CD14-positive monocyte (primary cell): ENCODE measurements at places on chromosomes 6 and 20.

GRCh38 chr6:85291326-85291725, 158.6 kb upstream of the NT5E start:
- no peak for DNase-seq

DNA sequence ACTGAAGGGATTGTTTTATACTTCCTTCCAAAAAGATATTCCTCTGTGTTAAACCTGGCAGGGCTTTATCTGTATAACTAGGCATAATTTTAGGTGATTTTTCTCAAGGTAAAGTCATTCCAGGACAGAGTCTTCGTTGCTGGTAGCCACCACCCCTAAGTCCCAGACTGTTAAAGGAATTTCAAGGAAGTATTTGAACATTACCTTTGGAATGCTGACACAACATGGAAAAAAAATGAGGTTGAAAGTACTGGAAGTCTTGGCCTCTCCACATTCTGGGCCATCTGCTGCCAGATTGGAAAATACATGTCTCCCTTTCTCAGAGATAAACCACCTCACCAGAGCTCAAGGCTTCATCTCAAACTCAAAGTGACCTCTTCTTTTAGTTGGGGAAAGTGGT, 27.0 kb upstream of the ETV7 start:
- no peak for DNase-seq

DNA sequence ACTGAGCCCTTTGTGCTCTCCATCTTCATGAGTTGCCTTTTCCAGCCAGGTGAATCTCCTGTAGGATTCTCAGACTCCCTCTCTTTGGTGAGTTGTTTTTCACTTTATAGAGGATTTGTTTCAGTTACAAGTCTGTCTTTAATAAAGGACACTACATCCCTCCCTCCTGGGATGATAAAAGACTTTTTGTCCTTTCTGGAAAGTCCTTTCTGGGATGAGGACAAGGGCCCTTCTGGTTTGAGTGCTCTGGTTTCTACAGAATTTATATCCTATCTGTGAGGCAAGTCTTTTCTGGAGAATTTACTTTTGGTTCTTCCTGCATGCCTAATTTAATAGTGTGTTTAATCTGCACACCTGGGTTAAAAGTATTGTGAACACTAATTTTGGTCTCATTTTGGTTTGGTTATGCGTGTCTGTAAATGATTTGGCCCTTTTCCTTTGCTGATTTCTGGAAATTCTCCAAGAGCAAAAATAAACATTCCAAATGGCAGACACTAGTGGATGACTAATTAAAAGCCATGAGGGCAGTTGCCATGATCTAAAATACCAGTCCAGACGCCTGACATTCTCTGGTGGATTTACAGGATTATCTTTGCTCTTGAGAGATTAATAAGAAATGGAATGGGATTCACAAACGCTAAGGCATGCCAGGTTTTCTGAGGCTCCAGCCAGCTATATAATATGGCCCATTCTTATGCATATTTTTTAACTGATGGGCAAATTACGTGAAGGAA, 44.8 kb downstream of the TCP11 start:
- no peak for DNase-seq

DNA sequence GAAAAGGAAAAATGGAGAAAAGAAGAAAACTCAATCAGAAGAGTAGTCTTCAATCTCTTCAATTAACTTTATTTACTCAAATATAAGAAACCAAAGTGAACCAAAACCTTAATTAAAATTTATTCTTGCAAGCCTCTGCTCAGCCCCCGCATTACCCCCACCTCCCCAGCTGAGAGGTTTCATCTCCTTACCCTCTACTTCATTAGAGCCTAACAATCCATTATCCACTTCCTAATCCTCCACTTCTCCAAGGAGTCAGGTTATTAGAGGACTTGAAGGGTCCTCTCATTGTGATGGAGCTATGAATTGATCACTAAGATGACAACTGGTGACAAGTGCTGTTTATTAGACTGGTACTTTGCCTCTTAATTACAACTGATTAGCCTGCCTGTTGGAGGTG, 956.5 kb downstream of the TFAP2A start:
- DNase-seq, result no peak

- no peak for DNase-seq
Measured at GRCh38 chr20:16017656-16018055, 555.6 kb downstream of the KIF16B start.

GRCh38 chr20:32152421-32153155, 43.1 kb downstream of the TM9SF4 start:
- no peak for DNase-seq

DNA sequence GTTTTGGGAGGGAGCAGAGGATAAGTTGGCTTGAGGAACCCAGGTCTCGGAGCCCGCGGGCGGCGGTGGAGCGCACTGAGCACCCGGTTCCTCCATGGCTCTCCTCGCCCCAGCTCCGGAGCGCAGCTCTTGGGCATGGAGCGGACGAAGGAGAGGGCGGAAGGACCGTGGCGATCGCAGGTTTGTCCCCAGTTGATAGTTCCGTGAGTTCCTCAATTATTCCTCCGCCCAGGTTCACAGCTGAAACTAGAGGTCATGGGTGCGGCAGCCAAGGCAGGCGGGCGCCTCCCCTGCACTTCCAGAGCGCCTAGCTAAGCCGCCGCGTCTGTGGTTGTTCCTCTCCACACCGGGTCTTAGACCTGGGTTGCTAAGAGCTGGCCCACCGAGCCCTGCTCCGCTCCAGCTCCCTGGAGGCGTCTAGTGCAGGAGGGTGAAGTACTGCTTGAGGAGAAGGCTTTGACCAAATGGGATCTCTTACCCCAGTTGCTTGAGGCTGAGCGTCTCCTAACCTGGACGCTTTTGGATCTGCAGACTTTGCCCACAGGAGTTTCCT, at the start of gene HTR1B:
HTR1B (minus strand) TSS at position 184 of the 553 bp plus-strand sequence; CDS start at position 96, 88 bp downstream.
- DNase-seq, result no peak

GRCh38 chr20:15742087-15742486, 831.2 kb downstream of the KIF16B start:
- DNase-seq, result no peak

- no peak for DNase-seq
Measured at GRCh38 chr20:16520154-16520553, 53.1 kb downstream of the KIF16B start.

DNA sequence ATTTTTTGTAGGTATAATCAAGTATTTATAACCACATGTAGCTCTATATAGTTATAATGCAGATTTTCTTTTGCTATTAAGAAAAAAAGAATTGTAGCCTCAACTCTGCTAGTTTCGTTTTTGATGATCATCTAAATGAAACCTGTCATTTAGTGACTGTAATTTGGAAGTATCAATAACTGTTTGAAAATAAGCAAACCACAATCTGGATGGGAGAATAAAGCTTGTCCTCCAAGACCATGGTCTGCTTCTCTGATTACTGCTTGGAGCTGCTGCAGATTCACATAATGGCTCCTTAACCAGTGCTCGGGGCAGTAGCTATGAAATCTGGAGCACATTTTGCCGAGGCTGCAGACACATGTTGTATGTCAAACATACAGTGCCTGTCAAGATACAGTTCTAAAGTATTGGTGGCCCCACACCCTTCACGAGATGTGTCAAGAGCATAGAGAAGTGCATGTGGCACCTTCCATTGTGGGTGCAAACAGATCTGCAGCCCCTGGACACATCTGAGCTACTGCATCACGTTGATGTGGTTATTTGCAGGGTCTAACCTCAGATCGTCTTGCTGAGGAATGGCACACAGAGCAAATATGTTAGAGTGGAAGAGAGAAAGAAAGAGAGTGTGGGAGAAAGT, 255.7 kb upstream of the SUPT3H start:
- no peak for DNase-seq

DNA sequence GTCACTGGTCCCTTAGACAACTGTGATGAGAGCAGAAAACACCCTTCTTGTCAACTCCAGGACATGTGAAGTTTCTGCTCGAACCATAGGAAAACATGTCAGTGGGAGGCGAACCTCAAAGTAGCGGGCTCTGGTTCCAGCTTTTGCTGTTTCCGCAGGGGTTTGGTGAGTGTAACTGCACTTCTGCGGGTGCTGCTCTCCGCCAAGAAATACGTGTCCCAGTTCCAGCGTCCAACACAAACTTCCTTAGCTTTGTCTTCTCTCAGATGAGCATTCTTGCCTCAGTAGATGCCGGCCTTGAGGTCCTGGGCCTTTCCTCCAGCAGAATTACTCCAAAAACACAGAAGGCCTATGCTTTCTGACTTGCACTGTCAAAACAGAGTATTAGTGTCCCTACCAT, 156.3 kb downstream of the FNDC1 start:
- DNase-seq, result no peak

DNA sequence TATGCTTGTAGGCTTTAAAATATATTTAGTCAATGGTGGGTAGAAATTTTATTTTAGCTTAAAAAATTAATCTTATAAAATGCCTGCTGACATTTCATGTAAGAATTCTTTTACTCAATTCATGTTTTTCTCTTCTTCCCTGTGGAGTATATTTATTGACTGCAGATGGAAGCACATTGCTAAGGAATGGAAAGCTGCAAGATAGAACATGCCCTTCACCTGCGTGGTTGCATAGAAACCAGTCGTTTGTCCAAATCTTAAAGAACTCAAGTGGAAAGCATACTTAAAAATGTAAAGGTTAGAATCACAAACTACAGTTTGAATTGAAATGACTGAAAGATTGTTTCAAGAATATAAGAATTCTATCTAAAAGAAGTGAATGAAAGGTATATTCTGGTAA, 30.7 kb downstream of the C6orf163 start:
- DNase-seq, result no peak

DNA sequence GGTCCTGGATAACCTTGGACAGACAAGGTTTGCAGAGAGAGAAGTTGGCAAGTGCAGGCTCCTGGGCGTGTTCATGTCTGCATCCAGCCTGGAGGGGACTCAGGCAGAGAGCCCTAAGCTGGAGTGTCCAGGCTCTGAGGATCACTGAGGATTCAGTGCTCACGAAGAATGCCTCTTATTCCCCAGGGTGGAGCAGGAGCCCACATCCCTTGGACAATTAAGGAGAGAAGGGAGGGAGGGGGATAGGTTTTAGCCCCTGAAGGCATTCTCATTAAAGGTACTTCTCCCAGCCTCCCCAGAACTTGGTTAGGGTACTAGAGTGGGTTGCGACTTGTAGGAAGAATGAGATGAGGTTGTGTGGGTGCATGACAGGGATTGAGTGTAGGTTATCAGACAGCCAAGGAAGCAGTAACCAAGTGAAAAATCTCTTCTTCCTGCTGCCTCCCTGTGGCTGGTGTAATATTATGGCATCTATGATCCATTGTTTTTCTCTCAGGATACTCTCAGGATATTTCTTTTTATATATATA, 680 bp downstream of the HLA-DPB1 start:
- DNase-seq, result no peak

GRCh38 chr6:128033156-128033555, 132.3 kb upstream of the THEMIS start:
- no peak for DNase-seq

- DNase-seq, result no peak
Measured at GRCh38 chr20:25037288-25038102, 20.4 kb downstream of the ACSS1 start.

DNA sequence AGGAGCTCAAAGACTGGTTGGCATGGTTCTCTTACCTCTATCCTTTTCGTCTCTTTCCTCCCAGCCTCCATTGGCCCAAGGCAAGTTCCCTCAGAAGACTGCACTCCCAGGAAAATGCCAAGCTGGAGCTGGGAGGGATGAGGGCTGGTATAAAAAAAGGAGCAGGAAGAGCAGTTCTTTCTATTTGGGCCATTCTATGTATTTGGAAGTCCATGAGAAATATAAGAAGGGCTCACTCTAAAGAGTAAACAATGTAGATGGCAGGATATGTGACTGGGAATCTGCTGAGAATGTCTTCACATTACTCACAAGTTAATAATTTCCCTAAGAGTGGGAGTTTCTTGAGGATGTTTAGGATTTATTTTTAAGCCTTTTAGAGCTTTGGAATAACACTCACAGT, 36.6 kb upstream of the ADTRP start:
- no peak for DNase-seq

GRCh38 chr6:155004017-155004416, 8.9 kb downstream of the TIAM2 start:
- DNase-seq, result no peak
